RWPE2 (cell line): ENCODE measurements at places on chromosomes 2 and 18.

- H3K27ac ChIP-seq: peak overlapping the region; percentile 71
- no peaks in the 10 kb centered on the region for H3K27me3 ChIP-seq
- no peak for DNase-seq
- no peak overlapping the region for H3K4me3 ChIP-seq
These were observed 17.0 kb upstream of the HPCAL1 start for GRCh38 chr2:10285556-10286198.

- H3K4me3 ChIP-seq: no peak overlapping the region
- no peaks in the 10 kb centered on the region for H3K27me3 ChIP-seq
- no peaks in the 10 kb centered on the region for H3K36me3 ChIP-seq
These were observed 30.6 kb upstream of the GPD2 start for GRCh38 chr2:156405586-156405985.

DNA sequence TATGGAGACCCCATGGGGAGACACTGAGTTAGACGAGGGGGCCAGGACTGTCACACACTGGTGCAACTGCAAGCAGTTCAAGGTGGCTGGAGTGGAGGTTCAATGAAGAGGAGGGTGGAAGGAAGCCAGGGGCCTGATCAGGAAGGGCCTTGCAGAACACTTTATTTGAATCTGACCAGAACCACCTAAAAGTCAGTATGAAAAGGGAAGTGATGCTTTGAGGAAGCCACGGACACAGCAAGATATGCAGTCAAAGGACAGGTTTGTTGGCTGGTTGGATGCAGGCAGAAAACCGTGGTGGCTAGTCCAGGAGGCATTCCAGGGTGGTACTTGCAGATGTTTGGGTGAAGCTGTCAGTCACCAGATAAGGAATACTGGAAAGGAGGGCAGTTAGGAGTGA lies 3.5 kb upstream of the FAM124B start:
- H3K4me1 ChIP-seq: no peaks in the 10 kb centered on the region
- H3K27ac ChIP-seq: no peak overlapping the region
- DNase-seq: no peak
- H3K36me3 ChIP-seq: no peaks in the 10 kb centered on the region

- H3K27me3 ChIP-seq: no peaks in the 10 kb centered on the region
- H3K27ac ChIP-seq: no peak overlapping the region
- H3K36me3 ChIP-seq: no peaks in the 10 kb centered on the region
- H3K4me1 ChIP-seq: no peaks in the 10 kb centered on the region
These were observed 12.2 kb downstream of the ICOS start for GRCh38 chr2:203948733-203949132.

DNA sequence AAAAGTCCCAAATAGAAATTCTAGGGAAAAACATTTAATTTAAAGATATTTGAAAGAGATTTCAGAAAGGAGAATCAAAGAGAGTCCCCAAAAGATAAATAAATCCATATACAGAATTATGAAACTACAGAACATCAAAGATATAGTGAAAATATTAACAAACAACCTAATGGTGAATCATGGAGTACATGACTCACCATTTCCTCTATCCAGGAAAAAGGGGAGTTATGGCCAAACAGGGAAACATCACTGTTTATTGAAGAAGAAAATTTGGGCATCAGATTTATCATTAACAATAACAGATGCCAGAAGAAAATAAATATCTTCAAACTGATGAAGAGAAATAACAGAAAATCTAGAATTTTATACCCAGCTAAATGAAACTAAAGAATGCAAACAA lies 448.3 kb downstream of the CDH2 start:
- H3K27ac ChIP-seq: no peak overlapping the region
- no peak for DNase-seq
- no peak overlapping the region for H3K4me3 ChIP-seq
- no peaks in the 10 kb centered on the region for H3K4me1 ChIP-seq
- no peaks in the 10 kb centered on the region for H3K27me3 ChIP-seq
- no peaks in the 10 kb centered on the region for H3K36me3 ChIP-seq

- no peak overlapping the region for H3K27ac ChIP-seq
These were observed 2.6 kb downstream of the AFG3L2 start for GRCh38 chr18:12374401-12374800.

- no peak overlapping the region for H3K27ac ChIP-seq
- H3K4me3 ChIP-seq: no peak overlapping the region
- H3K27me3 ChIP-seq: no peaks in the 10 kb centered on the region
These were observed 39.1 kb downstream of the TMEFF2 start for GRCh38 chr2:192155511-192156118.

DNA sequence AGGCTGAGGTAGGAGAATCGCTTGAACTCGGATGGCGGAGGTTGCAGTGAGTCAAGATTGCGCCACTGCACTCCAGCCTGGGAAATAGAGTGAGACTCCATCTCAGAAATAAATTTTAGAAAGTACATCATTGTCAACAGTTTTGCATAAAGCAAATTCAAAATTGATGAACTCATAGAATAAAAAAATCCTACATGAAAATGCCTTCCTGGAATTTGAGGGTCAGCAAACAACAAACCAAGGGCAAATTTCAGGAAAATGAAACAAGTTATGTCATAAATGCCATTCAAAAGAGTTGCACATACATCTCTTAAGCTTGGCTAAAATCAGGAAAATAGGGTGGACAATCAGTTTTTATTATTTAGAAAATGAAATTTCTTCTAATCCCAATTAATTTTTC lies 45.1 kb downstream of the COL5A2 start:
- no peaks in the 10 kb centered on the region for H3K36me3 ChIP-seq
- H3K4me3 ChIP-seq: no peak overlapping the region
- no peaks in the 10 kb centered on the region for H3K27me3 ChIP-seq
- no peak overlapping the region for H3K27ac ChIP-seq
- no peak for DNase-seq

DNA sequence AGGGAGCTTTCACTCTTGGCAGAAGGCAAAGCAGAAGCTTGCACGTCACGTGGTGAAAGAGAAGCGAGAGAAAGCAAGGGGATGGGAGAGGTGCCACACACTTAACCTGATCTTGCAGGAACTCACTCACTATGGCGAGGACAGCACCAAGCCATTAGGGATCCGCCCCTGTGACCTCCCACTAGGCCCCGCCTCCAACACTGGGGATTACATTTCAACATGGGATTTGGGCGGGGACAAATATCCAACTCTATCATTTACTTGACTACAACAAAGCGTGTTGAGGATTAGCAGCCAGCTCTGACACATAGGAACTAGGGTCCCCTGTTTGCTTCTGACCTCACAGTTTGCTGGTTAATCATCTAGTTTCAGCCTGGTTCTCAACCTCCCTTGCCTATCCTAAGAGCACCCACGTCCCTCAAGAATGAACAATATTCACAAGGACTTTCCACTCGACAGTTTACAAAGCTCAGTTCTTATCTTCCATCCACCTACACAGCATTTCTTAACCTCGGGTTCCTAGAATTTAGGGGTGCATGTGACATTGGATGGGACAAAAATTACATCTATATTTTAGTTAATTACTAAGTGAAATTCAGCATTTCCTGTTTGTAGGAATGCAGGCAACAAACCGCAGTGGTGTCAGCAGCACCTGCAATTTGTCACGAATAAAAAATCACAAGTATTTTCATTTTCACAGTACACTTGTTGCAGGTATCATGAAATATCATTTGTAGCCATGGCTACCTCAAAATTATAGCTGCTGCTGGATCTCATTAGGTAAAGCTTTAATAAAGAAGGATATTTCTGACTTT lies 36.0 kb downstream of the LBH start:
- no peak overlapping the region for H3K27ac ChIP-seq
- H3K36me3 ChIP-seq: no peaks in the 10 kb centered on the region
- DNase-seq: no peak
- peaks cover 7% of the 10 kb centered on the region for H3K4me1 ChIP-seq

- H3K27ac ChIP-seq: peak overlapping the region; percentile 70
- no peak overlapping the region for H3K4me3 ChIP-seq
- peaks cover 18% of the 10 kb centered on the region for H3K4me1 ChIP-seq
- H3K27me3 ChIP-seq: no peaks in the 10 kb centered on the region
- DNase-seq: no peak
- no peaks in the 10 kb centered on the region for H3K36me3 ChIP-seq
These were observed 160.9 kb downstream of the ZEB2 start for GRCh38 chr2:144358979-144359541.

DNA sequence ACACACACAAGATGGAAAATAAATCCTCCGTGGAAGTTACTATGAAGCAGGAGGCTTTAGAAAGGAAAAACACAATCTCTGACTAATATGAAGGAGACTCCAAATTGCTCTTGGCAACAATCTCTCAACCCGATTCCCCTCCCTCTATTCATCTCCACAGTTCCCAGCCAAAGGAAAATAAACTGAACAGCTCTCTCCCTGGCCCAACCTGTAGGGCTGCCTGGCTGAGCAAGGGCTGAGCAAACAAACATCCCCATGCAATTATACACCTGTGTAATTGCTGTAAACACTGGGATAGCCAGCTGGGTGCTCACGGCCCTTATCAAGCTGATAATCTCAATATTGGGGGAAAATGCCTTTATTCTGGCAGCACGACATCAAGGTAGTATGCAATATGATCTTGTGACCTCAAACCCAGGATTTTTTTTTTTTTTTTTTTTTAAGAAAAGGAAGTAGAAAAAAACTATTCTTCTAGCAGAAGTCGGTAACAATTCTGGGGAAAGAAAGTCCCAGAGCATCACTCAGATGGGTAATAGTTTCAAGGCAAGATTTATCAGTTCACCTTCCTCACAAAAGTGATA lies 203.3 kb upstream of the SMAD2 start:
- DNase-seq: no peak
- H3K4me3 ChIP-seq: no peak overlapping the region
- peaks cover 2% of the 10 kb centered on the region for H3K4me1 ChIP-seq
- no peaks in the 10 kb centered on the region for H3K36me3 ChIP-seq

DNA sequence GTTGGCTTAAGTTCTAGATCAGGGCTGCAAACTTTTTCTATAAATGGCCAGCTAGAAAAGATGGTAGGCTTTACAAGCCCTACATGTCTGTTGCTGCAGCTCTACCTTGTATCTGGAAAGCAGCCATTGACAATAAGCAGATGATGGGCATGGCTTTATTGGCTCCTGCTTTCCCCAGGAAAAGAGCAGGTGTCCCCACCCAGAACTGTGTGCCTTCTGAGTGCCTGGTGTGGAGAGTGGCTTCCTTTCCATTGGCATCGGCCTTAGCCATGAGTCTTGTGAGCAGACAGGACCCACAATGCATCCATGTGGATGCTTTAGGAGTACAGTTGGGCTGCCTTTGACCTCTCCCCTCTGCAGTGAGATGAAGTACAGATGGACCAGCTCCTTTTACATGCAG lies 120.2 kb downstream of the CD8B2 start:
- no peak for DNase-seq
- H3K36me3 ChIP-seq: no peaks in the 10 kb centered on the region
- H3K4me3 ChIP-seq: no peak overlapping the region
- H3K27ac ChIP-seq: no peak overlapping the region

- H3K4me3 ChIP-seq: no peak overlapping the region
- no peaks in the 10 kb centered on the region for H3K27me3 ChIP-seq
- H3K36me3 ChIP-seq: no peaks in the 10 kb centered on the region
- H3K4me1 ChIP-seq: no peaks in the 10 kb centered on the region
These were observed 150.8 kb downstream of the NCKAP5 start for GRCh38 chr2:133417415-133417814.
